ENCODE measurements at places on chromosomes 7 and 10. TPM values are rescaled to one million over a fixed set of nuclear protein-coding genes. Genes with fewer than 3 reads are reported as not detected.

- H3K27ac ChIP-seq, result no peak overlapping the region
- no peaks in the 10 kb centered on the region for H3K4me1 ChIP-seq
- H3K36me3 ChIP-seq, result peaks cover 17% of the 10 kb centered on the region
- no peaks in the 10 kb centered on the region for H3K27me3 ChIP-seq
- DNase-seq, result no peak
Observed at GRCh38 chr7:74332373-74333176, 43.4 kb downstream of the CLIP2 start.

- no peak overlapping the region for H3K4me3 ChIP-seq
- H3K27ac ChIP-seq, result no peak overlapping the region
- H3K36me3 ChIP-seq, result no peaks in the 10 kb centered on the region
- DNase-seq, result no peak
Observed at GRCh38 chr10:120613180-120613579, 156.2 kb downstream of the PLPP4 start.

The STOX1 gene
- 2.5 TPM for total RNA-seq

DNA sequence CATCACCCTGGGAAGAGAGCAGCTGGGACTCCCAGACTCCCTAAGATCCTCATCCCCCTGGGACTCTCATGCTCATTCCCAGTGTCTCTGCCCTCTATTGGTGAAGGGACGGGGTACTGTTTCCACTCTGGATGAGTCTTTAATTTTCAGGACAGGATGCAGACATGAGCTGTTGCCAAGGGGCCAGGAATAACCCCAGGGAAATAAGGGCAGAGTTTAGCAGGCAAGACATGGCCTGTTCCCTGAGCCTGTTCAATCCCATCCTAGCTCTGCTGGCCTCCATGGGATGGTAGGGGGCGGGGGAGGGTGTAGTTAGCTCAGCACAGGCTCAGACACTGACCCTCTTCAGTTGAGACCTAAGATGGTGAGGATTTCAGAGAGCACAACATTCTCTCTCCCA is 14.0 kb downstream of the C10orf105 start:
- H3K36me3 ChIP-seq, result no peaks in the 10 kb centered on the region
- H3K27me3 ChIP-seq, result no peaks in the 10 kb centered on the region
- H3K27ac ChIP-seq, result no peak overlapping the region
- H3K4me1 ChIP-seq, result peaks cover 7% of the 10 kb centered on the region
- no peak for DNase-seq
- no peak overlapping the region for H3K4me3 ChIP-seq

Data from Peyer's patch (tissue), 4 donors.